ENCODE measurements at places on chromosomes 12 and 14.

DNA sequence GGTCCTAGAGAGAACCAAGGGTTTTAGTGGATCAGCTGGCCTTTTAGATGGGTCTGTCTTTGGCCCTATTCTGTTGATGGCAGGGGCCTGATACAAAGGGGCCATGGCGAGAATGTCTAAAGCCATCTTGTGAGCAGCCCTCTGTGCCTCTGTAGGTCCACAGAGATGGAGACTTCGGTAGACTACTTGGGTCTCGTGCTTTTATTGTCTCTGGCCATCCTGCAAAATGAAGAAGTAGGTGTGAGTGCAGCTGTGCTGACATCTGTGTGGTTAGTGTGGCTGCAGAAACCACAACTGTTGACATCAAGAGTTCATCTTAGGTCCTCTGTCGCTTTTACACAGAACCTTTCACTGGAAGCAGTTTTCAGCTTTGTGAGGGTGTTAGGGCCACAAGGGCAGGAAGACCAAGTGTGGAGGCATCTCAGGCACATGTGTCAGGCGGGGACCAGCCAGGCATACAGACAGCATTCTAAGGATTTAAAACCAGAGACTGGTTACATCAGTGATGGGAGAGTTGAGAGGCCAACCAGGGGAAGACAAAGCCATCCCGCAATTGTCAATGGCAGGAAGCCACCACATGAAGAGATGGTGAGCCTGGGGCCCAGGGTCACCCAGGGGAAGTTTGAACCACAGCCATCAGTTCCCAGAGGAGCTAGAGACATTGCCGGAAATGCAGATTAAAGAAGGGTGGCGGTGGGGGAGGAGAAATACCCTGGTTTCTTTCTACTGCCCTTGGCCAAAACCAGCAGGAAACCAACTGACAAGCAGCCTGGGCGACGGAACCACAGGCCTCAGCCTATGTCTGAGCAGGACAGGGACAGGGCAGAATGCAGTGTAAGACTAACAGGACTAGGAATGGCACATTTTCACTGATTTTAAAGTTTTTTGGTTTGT, 13.0 kb upstream of the TPCN1 start:
- DNase-seq: peak; percentile 73

DNA sequence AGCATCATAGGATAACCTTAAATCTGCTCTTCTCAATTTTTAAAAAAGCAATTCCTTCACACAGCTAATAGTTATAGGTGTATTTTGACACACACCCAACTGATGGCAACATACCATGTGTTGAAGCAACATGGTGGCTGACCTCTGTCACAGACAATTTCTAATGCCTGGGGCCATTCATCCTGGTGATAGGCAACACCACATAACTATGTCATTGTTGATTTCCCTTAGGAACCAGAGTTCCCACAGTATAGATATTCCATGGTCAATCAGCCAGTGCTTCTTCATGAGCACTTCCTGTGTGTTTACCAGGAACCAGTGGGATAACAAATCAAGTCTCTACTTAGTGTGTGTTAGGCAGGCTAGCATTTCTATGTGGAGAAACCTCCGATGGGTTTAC, 88.3 kb downstream of the FIGNL2 start:
- no peak for DNase-seq

GRCh38 chr14:76228138-76228537, 76.4 kb downstream of the GPATCH2L start:
- DNase-seq: no peak

DNA sequence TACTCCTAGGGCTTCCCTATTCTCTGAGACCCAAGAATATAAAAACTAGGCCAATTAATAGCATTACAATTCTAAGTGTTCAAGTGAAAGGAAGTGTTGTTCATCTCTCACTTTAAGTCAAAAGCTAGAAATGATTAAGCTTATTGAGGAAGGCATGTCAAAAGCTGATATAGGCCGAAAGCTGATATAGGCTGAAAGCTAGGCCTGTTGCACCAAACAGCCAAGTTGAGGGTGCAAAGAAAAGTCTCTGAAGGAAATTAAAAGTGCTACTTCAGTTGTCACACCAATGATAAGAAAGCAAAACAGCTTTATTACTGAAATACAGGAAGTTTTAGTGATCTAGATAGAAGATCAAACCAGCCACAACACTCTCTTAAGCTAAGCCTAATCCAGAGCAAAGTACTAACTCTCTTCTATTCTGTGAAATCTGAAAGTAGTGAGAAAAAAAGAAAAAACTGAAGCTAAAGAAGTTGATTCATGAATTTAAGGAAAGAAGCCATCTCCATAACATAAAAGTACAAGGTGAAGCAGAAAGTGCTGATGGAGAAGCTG, 68.9 kb downstream of the SLC6A15 start:
- DNase-seq: no peak

DNA sequence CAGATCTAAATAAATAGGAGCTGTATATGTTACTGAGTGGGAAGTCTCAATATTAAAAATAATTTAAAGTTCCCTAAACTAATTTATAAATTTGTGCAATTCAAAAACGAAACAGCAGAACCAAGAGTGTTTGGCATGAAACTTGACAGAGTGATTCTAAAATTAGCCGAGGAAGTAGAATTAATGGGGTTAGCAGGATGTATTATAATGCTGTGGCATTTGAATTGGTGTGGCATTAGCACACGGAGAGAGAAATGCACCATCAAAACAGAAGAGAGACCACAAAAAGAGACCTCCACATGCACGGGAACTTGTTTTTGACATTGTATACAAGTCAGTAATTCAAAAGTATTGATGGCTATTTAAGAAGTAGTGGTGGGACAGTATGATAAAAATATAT, 366.0 kb upstream of the RGS6 start:
- no peak for DNase-seq

DNA sequence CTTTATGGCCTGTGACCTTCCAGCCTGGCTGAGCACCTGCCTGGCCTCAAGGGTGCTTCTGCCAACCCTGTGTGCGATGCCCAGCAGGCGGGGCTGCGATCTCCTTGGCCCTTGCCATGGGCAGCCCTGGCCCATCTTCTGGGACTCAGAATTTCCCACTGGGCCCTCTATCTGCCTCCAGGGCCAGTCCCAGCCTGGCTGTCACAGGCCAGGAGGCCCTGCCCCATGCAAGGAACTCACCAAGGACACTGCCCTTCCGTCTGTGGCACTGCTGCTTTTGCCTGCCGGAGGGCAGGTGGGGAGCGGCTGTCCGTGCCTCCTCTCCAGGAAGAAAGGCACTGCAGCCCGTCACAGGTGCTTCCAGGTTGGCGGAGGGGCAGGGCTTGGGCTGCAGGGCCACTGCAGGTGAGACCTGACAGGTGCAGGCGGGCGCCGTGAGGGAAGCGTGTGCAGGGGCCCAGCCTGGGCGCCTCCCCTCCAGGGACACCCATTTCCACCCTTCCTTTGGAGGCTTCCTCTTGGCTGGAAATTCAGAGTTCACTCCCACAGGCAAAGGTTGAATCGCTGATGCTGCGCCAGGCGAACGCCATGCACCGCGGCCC, 177.8 kb downstream of the KIF26A start:
- no peak for DNase-seq

DNA sequence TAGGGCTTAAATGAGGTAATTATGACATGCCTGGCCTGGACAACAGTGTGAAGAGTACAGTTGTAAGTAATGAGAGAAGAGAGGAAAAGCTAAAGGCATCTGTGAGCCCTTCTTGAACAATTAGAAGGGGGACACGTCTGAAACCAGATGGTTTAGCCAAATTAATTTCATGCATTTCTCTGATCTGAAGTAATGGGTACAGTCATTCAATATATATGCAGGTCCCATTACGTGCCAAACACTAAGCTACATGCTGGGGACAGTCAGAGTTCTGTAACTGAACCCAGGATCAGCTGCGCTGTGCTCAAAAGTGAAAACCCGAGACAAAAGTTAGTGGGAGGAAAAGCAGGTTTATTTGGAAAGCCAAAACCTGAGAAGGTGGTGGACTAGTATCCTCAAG, 207.2 kb upstream of the TMTC1 start:
- no peak for DNase-seq

GRCh38 chr12:10562306-10562933, 51.0 kb downstream of the MAGOHB start:
- no peak for DNase-seq

- no peak for DNase-seq
These were observed 863.2 kb downstream of the LRFN5 start for GRCh38 chr14:42469637-42470426.

- no peak for DNase-seq
These were observed 25.1 kb downstream of the TESPA1 start for GRCh38 chr12:54959291-54960018.

DNA sequence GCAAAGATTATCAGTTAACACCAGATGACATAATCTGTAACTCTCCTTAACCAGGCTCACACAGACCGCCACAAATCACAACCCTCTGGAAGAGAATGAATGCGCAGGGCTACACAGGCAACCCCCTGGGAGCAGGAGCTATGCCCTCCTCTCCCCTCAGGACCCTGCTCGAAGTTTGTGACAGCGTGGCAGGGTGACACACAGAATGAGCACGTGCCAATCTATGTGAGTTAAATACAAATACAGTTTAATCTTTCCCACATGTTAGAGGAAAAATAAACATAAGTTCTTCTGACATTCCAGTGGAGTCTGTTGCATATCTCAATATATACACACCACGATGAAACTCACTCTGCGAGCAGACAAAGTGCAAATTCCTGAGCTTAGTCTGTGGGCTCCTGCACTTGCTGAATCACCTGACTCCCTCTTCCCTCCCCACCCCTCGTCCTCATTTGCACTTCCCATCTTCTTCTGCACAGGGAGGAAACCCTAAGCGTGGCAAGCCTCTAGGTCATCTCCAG, 37.6 kb downstream of the BCAT1 start:
- DNase-seq: no peak

DNA sequence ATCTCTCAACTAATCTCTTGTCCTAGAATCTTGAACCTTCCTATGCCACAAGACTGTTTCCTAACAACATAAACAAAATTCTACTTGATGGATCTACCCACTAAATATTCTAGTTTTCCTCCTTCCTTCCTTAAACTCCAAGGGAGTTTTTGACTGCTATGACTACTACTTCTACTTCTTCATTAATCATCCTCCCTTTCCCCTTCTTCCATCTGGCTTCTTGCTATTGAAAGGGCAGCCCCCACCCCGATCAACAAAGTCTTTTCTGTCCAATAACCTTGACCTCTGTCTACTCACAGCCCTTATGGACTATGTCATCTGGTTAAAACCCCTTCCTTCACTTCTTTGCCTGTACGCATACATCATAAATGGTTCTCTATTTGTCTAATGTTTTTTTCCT, 5.6 kb downstream of the LTA4H start:
- no peak for DNase-seq

- DNase-seq: peak; percentile 18
These were observed 38.3 kb downstream of the MEG3 start for GRCh38 chr14:100864206-100864605.

- no peak for DNase-seq
These were observed 272 bp downstream of the TBX3 start for GRCh38 chr12:114683709-114684097.

- DNase-seq: no peak
These were observed 1.9 kb downstream of the ASCL1 start for GRCh38 chr12:102959391-102959790.

GRCh38 chr12:19206493-19207077, 77.1 kb downstream of the PLEKHA5 start:
- DNase-seq: no peak

GRCh38 chr14:70707138-70708038, 65.7 kb downstream of the TTC9 start:
- no peak for DNase-seq

GRCh38 chr12:70812136-70812535, 108.4 kb downstream of the PTPRR start:
- no peak for DNase-seq

- no peak for DNase-seq
These were observed 3.0 kb upstream of the DHRS4 start for GRCh38 chr14:23950411-23951135.

- no peak for DNase-seq
These were observed 85.0 kb downstream of the KIF26A start for GRCh38 chr14:104223101-104224041.

DNA sequence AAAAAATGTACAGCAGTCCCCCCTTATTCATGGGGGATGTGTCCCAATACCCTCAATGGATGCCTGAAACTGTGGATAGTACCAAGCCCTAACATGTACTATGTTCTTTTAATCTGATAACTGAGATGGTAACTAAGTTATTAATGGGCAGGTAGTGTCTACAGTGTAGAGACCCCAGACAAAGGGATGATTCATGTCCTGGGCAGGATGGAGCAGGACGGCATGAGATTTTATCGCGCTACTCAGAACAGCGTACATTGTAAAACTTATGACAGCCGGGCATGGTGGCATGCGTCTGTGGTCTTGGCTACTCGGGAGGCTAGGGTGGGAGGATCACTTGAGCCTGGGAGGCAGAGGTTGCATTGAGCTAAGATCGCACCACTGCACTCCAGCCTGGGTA, 37.1 kb downstream of the KIAA0586 start:
- DNase-seq: no peak

GRCh38 chr14:93804654-93805053, 16.4 kb upstream of the PRIMA1 start:
- DNase-seq: no peak

GRCh38 chr14:79011091-79011919, 841.1 kb downstream of the NRXN3 start:
- no peak for DNase-seq

Data from sigmoid colon (tissue), 7 donors.